ENCODE measurements at places on chromosomes 1 and 21.

DNA sequence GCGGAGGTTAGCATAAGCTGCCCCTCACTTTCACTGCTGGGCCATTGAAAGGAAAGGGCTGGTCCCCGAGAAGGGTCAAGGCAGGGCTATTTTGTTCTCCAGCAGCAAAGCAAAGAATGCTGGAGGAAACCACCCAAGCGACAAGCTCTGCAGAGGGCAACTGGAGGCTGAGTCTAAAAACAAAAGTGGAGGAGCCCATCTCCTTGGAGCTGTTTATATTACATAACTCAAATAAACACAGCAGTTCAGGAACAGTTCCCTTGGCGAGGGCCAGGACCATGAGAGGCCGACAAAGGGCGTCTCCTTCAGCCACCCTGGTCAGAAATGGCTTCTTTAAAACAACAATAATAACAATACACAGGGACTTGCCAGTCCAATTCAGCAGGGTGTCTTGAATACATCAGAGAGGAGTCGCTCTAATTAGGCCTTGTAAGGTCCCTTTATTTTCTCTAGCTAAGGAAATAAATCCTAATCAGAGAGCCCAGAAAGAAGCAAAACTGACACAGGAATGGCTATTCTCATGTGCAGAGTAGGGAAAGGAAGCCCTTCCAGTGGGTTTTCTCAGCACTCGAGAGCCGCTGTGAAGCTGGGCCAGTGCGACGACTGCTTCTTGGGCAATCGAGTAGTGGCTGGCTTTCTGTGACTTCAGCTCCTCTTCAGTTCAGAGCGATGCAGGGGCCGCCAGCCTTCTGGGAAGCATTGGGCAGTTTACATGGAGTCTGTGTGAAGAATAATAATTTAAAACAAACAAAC lies 57.0 kb upstream of the TARBP1 start:
- DNase-seq = peak; percentile 65

GRCh38 chr1:154871374-154871773 lies 1.3 kb upstream of the KCNN3 start:
- no peak for DNase-seq

- no peak for DNase-seq
These were observed 11.1 kb downstream of the CHAF1B start for GRCh38 chr21:36396325-36396724.

DNA sequence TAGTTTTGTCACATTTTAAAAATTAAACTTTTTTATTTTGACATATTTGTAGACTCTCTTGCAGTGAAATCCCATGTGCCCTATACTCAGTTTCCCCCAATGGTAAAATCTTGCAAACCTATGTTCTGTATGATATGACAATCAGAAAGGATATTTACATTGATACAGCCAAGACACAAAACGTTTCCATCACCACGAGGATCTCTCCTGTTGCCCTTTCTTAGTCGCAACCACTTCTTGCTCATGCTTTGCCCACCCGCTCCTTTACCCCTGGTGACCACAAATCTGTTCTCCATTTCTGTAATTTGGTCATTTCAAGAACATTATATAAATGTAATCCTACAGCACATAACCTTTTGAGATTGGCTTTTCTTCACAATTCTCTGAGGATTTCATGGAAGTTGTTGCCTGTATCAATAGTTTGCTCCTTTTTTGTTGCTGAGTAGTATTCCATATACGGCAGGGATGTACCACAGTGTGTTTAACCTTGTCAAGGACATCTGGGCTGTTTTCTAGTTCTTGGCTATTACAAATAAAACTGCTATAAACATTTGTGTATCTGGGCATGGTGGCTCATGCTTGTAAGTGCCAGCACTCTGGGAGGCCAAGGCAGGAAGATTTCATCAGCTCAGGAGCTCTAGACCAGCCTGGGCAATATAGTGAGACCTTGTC lies 14.0 kb upstream of the BATF3 start:
- no peak for DNase-seq

- DNase-seq = no peak
These were observed 74.5 kb downstream of the MRPS6 start for GRCh38 chr21:34147792-34148418.

Measured in Caki2 (cell line).